T-cell (primary cell): ENCODE measurements at places on chromosomes 1 and 21. TPM values are rescaled to one million over a fixed set of nuclear protein-coding genes. Genes with fewer than 3 reads are reported as not detected.

The CD5L gene
- total RNA-seq, result not detected

The PADI2 gene
- total RNA-seq, result not detected

The LCE1E gene
- not detected for total RNA-seq

The GUCA2A gene
- total RNA-seq, result not detected

The TNFRSF4 gene
- 17.8 TPM for total RNA-seq

The KRTAP10-11 gene
- not detected for total RNA-seq

The KRTAP12-2 gene
- not detected for total RNA-seq

The SPATA17 gene
- total RNA-seq, result not detected

The PER3 gene
- 4.4 TPM for total RNA-seq

The OR2W3 gene
- total RNA-seq, result not detected

DNA sequence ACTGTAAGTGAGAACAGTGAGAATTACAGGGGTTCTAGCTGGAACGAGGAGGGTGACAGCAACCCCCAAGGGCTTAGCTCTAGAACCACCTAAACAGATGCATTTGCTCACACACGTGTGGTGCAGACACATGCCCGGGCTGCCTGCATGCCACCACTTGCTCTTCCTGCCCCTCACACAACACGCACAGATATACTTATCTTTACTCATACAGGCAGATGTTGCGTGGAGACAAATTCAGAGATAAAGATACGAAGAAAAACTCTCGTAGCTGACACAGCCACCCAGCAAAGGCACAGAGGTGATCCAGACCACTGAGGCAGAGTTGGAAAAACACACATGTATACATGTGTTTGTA is 13.5 kb downstream of the VANGL1 start:
- DNase-seq, result no peak
- no peaks in the 10 kb centered on the region for H3K27me3 ChIP-seq
- H3K27ac ChIP-seq, result no peak overlapping the region
- no peaks in the 10 kb centered on the region for H3K36me3 ChIP-seq
- no peaks in the 10 kb centered on the region for H3K4me1 ChIP-seq
- no peak overlapping the region for H3K4me3 ChIP-seq

- H3K36me3 ChIP-seq, result no peaks in the 10 kb centered on the region
- no peak overlapping the region for H3K27ac ChIP-seq
- H3K27me3 ChIP-seq, result no peaks in the 10 kb centered on the region
- H3K4me1 ChIP-seq, result no peaks in the 10 kb centered on the region
- DNase-seq, result no peak
- H3K4me3 ChIP-seq, result no peak overlapping the region
Observed at GRCh38 chr21:15687208-15687607, 42.6 kb upstream of the USP25 start.

GRCh38 chr1:192521734-192522133 is 53.8 kb upstream of the RGS1 start:
- no peak overlapping the region for H3K27ac ChIP-seq
- H3K4me1 ChIP-seq, result peaks cover 2% of the 10 kb centered on the region
- H3K36me3 ChIP-seq, result no peaks in the 10 kb centered on the region
- no peaks in the 10 kb centered on the region for H3K27me3 ChIP-seq

DNA sequence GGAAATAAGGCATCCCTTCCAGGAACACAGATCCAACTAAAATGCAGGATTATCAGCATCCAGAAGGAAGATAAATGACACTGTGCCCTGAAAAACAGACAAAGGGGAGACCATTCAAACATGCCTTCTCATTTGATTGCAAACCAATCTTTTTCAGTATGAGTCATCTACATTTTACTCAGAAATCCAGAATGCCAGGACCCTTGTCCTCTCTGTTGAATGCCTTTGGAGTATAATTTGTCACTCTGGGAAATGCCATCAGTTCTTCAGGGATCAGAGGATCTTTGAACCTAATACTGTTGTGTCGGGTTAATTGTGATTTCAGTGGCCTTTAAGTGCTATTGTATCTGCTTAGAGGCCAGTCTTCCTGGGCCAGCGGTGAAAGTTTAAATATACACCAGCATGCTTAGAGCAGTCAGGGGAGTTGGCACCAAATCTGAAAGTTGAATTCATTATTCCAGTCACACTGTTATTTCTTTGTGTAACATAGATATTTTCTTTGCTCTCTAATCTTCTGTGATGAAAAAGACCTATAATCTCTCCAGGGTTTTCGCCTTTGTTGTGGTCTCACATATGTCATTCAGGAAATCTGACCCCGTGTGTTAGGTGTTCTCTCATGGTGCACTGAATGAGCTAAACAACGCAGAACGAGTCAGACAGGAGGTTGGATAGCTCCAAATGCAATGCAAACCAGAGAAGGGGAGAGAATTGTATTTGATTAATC is 364.8 kb upstream of the SGIP1 start:
- H3K4me1 ChIP-seq, result peaks cover 12% of the 10 kb centered on the region
- DNase-seq, result no peak
- H3K27me3 ChIP-seq, result peaks cover 4% of the 10 kb centered on the region
- H3K36me3 ChIP-seq, result no peaks in the 10 kb centered on the region
- H3K4me3 ChIP-seq, result no peak overlapping the region

GRCh38 chr21:27244352-27244751 is 277.5 kb upstream of the ADAMTS5 start:
- H3K27me3 ChIP-seq, result no peaks in the 10 kb centered on the region
- H3K4me3 ChIP-seq, result no peak overlapping the region
- no peak for DNase-seq
- H3K27ac ChIP-seq, result no peak overlapping the region
- H3K36me3 ChIP-seq, result no peaks in the 10 kb centered on the region

GRCh38 chr1:200487650-200488049 is 77.8 kb upstream of the ZNF281 start:
- peaks cover 2% of the 10 kb centered on the region for H3K27me3 ChIP-seq
- H3K27ac ChIP-seq, result no peak overlapping the region
- H3K36me3 ChIP-seq, result no peaks in the 10 kb centered on the region
- DNase-seq, result no peak
- H3K4me3 ChIP-seq, result no peak overlapping the region

DNA sequence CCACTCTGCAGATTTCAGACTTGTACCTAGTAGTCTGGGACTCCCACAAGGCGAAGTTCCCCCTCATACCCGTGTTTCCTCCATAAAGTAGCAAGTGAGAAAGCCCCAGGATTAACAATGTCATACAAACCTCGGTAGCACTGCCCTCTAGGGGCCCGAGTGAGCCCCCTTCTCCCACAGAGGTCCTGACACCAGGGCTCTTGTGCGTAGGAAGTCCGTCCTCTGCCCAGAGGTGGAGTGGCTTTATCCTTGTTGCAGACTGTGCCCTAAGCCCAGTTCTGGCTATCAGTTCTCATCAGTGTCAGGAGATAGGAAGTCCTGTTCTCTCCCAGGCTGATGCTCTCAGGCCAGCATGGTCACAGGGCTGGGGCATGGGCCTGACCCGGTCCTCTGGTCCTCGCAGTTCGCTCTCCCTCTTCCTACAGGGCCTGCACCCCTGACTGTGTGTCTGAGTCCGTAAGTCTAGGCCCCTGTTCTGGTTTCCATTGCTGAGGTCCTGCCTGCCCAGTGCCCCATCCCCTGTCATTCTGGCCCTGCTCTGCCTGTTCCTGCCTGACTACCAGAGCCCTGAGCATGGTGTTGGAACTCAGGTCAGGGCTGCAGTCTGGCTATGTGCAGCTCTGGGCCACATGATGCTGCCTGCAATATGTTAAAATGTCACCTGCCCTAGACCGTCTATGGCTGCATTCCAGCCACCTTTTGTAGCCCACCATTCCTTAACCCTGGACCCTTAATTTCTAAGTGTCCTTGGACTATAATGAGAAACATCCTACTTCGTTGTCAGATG is 285.6 kb downstream of the ASTN1 start:
- H3K27me3 ChIP-seq, result no peaks in the 10 kb centered on the region
- no peak overlapping the region for H3K27ac ChIP-seq
- no peaks in the 10 kb centered on the region for H3K4me1 ChIP-seq
- H3K4me3 ChIP-seq, result no peak overlapping the region

- no peaks in the 10 kb centered on the region for H3K36me3 ChIP-seq
- H3K4me1 ChIP-seq, result no peaks in the 10 kb centered on the region
- H3K27me3 ChIP-seq, result no peaks in the 10 kb centered on the region
- H3K27ac ChIP-seq, result no peak overlapping the region
- DNase-seq, result no peak
Observed at GRCh38 chr1:2926447-2927055, 94.7 kb upstream of the ACTRT2 start.

DNA sequence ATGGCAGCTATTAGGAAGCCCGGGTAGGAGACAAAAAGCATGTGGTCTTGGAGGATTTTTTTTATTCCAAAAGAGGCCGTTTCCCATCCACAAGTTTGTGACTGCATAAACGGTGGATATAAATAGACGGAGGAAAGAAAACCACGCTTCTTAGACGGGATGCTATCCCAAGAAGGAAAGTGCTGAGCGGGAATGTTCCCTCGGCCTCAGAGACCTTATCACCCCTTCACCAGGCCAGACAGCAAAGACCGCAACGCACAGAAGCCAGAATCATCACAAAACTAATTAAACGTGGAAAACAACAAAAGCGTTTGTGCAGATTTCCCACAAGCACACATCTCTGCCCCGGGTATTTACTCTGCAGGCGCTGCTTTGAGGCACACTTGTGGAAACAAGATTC is 43.2 kb downstream of the HLCS start:
- no peaks in the 10 kb centered on the region for H3K27me3 ChIP-seq
- H3K4me1 ChIP-seq, result peaks cover 7% of the 10 kb centered on the region
- H3K36me3 ChIP-seq, result peaks cover 5% of the 10 kb centered on the region
- H3K27ac ChIP-seq, result no peak overlapping the region

- no peaks in the 10 kb centered on the region for H3K4me1 ChIP-seq
- no peak overlapping the region for H3K4me3 ChIP-seq
- DNase-seq, result no peak
Observed at GRCh38 chr1:2983319-2983705, 38.0 kb upstream of the ACTRT2 start.

- peak overlapping the region; percentile 84 for H3K27ac ChIP-seq
- H3K27me3 ChIP-seq, result no peaks in the 10 kb centered on the region
- no peaks in the 10 kb centered on the region for H3K36me3 ChIP-seq
- DNase-seq, result no peak
- H3K4me1 ChIP-seq, result peaks cover 31% of the 10 kb centered on the region
Observed at GRCh38 chr1:169367096-169367685, 406 bp downstream of the NME7 start.

DNA sequence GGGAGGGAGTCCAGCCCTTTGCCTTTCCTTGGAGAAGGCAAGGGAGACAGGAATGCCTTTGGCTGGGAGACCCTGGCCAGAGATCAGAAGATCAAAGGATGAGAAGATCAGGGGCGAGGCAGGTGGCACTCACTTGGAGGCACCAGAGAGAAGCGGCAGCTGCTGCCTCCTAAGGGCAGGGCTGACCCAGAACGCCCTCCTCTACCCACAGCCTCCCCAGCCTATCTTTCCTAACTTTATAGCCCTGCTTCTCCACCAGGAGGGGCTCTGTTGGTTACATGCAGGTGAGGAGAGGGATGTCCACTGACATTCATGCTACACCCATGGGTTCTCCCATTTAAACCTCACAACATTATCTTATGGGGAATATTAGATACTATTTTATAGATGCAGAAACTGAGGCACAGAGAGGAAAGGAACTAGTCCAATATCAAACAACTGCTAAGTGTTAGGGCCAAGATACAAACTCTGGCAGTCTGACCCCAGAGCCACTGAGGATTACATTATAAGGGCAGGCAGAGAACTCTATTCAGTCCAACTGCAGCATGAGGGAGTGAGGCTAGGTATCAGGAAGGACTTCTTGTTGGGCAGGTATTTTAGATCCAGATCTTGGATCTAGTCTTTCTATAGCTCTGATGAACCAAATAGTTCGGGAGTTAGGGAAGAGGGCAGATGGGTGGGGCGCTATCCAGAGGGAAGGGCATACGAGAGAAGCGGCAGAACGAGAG is 19.9 kb downstream of the LGR6 start:
- DNase-seq, result no peak
- peaks cover 29% of the 10 kb centered on the region for H3K4me1 ChIP-seq
- no peak overlapping the region for H3K4me3 ChIP-seq
- H3K36me3 ChIP-seq, result no peaks in the 10 kb centered on the region
- peaks cover 63% of the 10 kb centered on the region for H3K27me3 ChIP-seq
